ENCODE measurements at places on chromosomes 6 and 20.
A peak's percentile ranks its signal among the peaks of the same experiment; 100 is the strongest.

- DNase-seq, result no peak
Observed at GRCh38 chr6:35299674-35300073, 2.1 kb downstream of the DEF6 start.

GRCh38 chr6:158832026-158832425, 12.9 kb upstream of the EZR start:
- no peak for DNase-seq

- DNase-seq, result no peak
Observed at GRCh38 chr6:125811259-125811658, 20.5 kb downstream of the NCOA7 start.

DNA sequence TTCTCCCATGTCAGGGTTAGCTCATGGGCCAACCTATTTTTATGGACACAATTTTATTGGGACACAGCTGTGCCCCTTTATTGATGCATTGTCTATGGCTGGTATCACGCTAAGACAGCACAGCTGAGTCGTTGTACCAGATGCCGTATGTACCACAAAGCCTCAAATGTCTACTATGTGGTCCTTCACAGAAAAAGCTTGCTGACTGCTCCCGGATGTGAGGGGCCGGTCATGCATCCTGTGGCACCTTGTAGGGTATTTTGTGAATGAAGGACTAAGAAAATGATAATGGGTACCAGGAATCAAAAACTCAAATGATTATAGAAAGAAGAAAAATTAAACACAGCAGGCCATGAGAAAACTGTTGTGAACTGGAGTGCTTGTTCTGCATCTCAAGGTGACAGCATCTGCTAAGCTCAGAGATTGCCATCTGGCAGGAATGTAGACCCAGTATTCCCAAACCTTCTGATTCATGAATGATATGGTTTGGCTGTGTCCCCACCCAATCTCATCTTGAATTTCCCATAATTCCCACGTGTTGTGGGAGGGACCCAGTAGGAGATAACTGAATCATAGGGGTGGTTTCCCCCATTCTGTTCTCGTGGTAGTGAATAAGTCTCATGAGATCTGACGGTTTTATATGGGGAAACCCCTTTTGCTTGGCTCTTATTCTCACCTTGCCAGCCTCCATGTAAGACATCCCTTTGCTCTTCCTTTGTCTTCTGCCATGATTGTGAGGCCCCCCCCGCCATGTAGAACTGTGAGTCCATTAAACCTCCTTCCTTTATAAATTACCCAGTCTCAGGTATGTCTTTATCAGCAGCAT, 248.5 kb downstream of the TSHZ2 start:
- peak; percentile 6 for DNase-seq

DNA sequence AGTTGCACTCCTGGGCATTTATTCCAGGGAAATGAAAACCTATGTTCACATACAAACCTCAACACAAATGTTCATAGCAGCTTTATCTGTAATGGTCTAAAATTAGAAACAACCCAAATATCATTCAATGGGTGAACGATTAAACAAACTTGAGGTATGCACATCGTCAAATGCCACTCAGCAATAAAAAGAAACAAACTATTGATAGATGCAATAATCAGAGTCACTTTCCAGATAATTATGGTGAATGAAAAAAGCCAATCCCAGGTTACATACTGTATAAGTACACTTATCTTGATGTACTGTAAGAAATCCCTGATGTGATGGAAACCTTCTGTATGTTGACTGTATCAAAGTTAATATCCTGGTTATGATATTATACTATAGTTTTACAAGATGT, 38.8 kb downstream of the RNF24 start:
- DNase-seq, result no peak

DNA sequence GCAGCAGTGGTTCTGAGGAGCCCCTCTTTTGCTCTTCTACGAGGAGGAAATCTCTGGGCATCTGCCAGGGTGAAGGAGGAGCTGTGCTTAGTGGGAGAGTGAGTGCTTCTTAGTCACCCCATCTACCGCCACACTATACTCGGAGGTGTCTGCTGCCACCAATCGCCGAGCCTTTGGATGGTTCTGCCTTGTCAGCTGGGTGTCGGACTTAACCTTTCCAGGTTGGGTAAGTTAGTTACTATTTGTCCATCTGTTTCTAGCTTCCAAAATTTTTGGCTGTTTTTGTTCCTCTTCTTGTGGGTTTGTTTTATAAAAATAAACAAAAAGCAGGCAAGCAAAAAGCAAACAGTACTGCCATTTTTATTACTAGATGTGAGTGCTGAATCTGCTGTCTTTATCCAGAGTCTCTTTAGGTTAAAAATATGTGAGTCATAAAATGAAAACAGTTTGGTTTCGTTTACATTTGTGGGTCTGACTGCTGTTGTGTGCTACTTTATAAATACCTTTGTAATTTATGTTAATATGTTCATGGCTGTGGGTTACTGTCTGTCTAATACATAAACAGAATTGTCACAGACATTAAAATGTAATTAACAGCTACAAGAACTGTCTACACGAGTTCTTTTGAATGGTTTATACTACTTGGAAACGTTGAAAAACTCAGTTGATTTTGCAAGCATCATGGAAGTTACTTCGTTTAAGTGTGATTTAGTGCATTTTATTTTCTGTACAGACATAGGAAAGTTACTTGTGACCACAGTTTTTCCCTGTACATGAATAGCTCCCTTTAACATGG, 89.2 kb downstream of the ARID1B start:
- peak; percentile 83 for DNase-seq

DNA sequence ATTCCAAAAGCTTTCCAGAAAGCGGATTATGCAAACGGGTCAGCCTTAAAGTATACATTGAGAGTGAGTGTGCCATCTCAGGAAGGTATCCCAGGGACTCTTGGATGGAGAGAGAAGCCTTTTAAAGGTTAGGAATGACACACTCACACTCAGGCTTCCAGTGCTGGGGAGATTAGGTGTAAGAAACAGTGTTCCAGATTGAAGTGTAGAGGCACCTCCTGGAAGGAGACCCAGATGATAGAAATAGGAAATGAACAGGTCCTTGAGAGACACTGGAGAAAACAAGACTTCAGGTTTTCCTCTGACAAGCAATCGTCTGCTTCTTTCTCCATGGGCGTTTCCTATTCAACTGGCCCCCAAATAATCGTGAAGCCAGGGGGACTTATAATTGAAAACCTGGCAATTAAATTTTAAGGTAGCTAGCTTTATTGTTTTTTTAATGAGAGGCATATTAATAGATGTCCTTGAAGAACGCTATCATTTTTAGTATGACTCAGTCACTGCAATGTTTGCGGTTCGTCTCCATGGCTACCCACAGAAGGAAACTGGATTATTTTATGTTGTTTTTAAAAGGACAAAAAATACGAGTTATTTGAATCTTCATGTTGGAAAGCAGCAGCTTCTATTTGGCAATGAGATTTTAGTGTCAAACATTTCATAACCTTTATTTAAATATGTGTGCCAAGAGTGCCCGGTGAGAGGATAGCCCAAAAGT, 85.3 kb downstream of the TRMT6 start:
- peak; percentile 33 for DNase-seq

- DNase-seq, result peak; percentile 13
Observed at GRCh38 chr6:144411531-144412165, 126.5 kb downstream of the UTRN start.

DNA sequence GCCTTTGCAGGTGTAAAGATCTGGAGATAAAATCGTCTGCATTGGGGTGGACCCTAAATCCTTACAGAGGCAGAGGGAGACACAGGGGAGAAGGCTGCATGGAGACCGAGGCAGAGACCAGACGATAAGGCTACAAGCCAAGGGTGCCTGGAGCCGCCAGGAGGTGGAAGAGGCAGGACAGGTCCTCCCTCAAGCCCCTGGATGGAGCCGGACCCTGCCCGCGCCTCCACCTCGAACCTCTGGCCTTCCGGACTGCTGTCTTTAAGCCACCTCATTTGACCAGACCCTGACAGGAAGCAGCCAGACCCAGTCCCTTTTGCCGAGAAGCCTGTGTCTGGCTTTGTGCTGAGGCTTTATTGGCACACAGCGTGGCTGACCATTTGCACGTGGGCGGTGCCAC, 183.8 kb downstream of the TAF4 start:
- no peak for DNase-seq

- DNase-seq, result peak; percentile 52
Observed at GRCh38 chr20:63025534-63026331, 19.0 kb upstream of the BHLHE23 start.

GRCh38 chr6:47086051-47086770, 44.1 kb upstream of the ADGRF1 start:
- no peak for DNase-seq

- no peak for DNase-seq
Observed at GRCh38 chr6:90494067-90494780, 92.6 kb downstream of the MAP3K7 start.

DNA sequence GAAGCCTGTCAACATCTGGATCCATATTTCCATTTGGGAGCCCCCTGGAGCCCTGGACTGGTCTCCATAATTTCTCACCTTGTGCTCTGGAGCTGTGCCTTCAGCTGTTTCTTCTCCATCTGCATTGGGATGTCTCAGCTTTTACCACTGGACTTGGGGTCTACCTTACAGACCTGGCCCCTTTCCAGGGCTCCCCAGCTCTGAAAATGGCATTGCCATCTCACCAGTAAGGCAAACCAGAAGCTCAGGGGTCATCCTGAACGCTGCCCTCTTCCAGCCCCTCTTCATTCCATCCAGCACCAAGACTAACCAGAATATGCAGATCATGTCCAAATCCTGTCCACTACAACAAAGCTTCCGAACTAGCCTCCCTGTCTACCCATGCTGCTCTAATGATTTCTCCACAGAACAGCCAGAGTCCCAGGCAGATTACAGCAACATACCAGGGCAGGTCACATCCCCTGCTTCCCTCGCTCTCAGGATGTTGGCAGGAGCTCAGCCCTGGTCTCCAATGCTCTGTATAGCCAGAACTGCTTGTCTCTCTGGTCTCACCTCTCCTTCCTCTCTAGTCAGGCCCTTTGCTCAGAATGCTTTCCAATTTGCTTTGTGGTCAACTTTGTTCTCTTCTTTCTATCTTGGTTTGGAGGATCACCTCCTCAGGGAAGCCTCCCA, 17.7 kb upstream of the NNAT start:
- no peak for DNase-seq

DNA sequence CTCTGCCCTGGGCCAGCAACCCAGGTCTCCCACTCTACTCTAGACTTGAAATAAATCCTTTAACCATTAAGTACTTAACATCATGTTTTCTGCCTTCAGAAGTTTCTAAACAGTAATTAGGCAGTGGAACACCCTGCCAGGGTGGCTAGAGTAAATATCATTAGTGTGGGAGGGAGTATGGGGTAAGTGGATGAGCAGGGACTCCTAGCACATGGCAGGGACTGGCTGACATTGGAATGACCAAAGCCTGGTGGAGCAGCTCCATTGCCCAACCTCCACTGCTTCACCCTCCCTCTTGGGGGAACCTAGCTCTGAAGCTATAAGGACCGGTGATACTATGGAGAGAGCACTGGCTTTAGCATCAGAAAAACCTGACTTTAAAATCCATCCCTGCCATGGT, 167.1 kb downstream of the MAFB start:
- no peak for DNase-seq

GRCh38 chr6:12113190-12113577, 101.1 kb downstream of the HIVEP1 start:
- peak; percentile 90 for DNase-seq

- no peak for DNase-seq
Observed at GRCh38 chr6:127154509-127154908, 36.0 kb downstream of the RSPO3 start.

DNA sequence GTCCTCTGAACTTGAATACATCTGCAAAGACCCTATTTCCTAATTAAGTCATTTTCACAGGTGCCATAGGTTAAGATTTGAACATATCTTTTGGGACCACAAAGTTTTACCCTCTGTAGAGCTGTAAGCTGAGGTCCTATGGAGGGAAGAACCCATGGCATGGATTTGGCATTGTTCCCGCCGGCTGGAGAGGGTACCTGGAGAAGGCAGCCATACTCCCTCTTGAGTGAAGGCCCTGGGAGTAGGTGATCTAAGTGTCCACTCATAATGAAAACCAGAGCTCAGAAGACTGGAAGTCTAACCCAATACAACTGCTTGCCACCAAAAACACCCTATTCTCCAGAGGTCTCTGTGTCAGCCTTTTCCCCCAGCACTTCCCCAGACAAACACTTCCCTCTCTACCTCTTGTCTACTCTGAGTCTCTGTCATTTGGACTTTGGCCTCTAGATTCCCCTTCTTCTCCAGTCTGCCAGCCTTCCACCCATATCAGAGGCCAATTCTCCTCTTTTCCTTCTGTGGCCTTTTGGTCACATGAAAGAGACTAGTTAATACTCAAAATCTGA, 363.9 kb downstream of the MAFB start:
- DNase-seq, result no peak

- peak; percentile 70 for DNase-seq
Observed at GRCh38 chr6:4466261-4466660, 309.9 kb upstream of the CDYL start.

- DNase-seq, result no peak
Observed at GRCh38 chr20:61742097-61742825, 323.4 kb downstream of the TAF4 start.

- DNase-seq, result no peak
Observed at GRCh38 chr6:74867291-74867690, 338.6 kb downstream of the COL12A1 start.
